ENCODE measurements at places on chromosomes 4 and X. TPM values are rescaled to one million over a fixed set of nuclear protein-coding genes. Genes with fewer than 3 reads are reported as not detected.

GRCh38 chr4:47837908-47838294 lies at the start of gene CORIN:
Gene CORIN (minus strand): TSS chr4:47838067. CDS start chr4:47837949, 118 bp downstream.
- H3K27ac ChIP-seq: peak within 1 kb of the TSS; percentile 45
- peak within 1 kb of the TSS; percentile 82 for H3K4me3 ChIP-seq
- peaks cover 13% of the 10 kb centered on the region for H3K4me1 ChIP-seq
- H3K27me3 ChIP-seq: peaks cover 4% of the 10 kb centered on the region

- no peaks in the 10 kb centered on the region for H3K27me3 ChIP-seq
- DNase-seq: no peak
- H3K4me1 ChIP-seq: no peaks in the 10 kb centered on the region
Observed at GRCh38 chr4:878796-879728, 53.1 kb downstream of the GAK start.

DNA sequence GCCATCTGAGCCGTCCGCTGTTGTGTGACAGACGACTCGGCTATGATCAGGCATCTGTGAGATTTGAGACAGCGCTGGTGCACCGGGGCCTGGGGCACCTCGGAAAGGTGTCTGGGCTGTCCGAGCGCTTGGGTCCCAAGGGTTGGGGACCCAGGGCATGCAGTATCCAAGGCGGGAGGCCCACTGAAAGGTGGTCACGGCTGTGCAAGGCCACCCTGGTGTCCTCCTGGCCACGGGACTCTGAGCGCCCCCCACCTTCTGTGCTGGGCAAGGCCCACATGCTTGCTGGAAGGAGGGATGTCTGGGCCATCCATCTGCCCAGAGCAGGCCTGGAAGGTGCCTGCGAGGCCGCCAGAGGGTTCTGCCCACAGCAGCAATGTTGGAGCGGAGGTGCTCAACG lies 19.9 kb downstream of the TACC3 start:
- no peak for DNase-seq
- no peaks in the 10 kb centered on the region for H3K27me3 ChIP-seq
- no peak overlapping the region for H3K27ac ChIP-seq
- H3K4me3 ChIP-seq: no peak overlapping the region

GRCh38 chr4:186660403-186660802 lies 63.3 kb downstream of the FAT1 start:
- peaks cover 39% of the 10 kb centered on the region for H3K36me3 ChIP-seq
- no peak overlapping the region for H3K27ac ChIP-seq
- H3K4me3 ChIP-seq: no peak overlapping the region

DNA sequence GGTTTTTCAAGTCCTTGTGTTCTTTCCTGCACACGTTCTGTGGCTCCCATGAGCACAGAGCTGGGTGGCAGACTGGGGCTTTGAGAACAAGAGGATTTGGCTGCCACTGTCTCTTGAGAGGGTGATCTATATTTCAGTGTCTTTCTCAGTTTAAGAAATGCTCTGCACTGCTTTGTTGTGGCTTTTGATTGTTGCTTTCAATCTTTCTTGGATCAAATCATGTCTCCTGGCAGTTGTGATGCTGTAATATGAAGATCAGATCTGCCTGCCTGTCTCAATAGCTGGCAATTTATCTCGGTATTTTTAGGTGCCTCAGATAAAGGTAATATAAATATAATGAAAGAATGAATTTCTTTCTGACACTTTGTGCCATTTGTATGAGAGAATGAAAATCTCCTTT lies 273.3 kb upstream of the LCORL start:
- no peaks in the 10 kb centered on the region for H3K27me3 ChIP-seq
- DNase-seq: no peak
- no peaks in the 10 kb centered on the region for H3K36me3 ChIP-seq
- H3K4me3 ChIP-seq: no peak overlapping the region

- peaks cover 4% of the 10 kb centered on the region for H3K36me3 ChIP-seq
- H3K27me3 ChIP-seq: peaks cover 47% of the 10 kb centered on the region
- H3K4me3 ChIP-seq: no peak overlapping the region
- no peak overlapping the region for H3K27ac ChIP-seq
Observed at GRCh38 chr4:1006856-1007255, 4.6 kb upstream of the FGFRL1 start.

DNA sequence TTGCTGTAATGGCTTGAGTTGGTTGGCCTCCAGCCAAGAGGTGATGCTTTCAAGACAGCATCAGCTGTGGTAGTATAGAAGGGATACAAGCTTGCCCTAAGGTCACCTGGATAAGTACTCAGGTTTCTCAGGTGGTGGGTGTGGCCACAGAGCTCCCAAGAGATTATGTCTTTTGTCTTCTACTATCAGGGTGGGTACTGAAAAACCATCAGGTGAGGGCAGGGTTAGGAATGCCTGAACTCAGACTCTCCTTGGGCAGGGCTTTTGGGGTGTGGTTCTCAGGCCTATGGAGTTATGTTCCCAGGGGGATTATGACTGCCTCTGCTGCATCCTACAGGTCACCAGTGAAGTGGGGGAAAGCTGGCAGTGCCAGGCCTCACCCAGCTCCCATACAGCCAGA lies 654.6 kb upstream of the GALNT7 start:
- H3K4me1 ChIP-seq: no peaks in the 10 kb centered on the region
- no peaks in the 10 kb centered on the region for H3K36me3 ChIP-seq
- no peak for DNase-seq
- no peak overlapping the region for H3K4me3 ChIP-seq
- H3K27me3 ChIP-seq: no peaks in the 10 kb centered on the region

GRCh38 chr4:83207497-83208101 lies 77.0 kb downstream of the COQ2 start:
- H3K4me3 ChIP-seq: no peak overlapping the region
- peak overlapping the region; percentile 16 for H3K27ac ChIP-seq
- no peak for DNase-seq
- peaks cover 8% of the 10 kb centered on the region for H3K4me1 ChIP-seq
- peaks cover 3% of the 10 kb centered on the region for H3K36me3 ChIP-seq
- no peaks in the 10 kb centered on the region for H3K27me3 ChIP-seq

DNA sequence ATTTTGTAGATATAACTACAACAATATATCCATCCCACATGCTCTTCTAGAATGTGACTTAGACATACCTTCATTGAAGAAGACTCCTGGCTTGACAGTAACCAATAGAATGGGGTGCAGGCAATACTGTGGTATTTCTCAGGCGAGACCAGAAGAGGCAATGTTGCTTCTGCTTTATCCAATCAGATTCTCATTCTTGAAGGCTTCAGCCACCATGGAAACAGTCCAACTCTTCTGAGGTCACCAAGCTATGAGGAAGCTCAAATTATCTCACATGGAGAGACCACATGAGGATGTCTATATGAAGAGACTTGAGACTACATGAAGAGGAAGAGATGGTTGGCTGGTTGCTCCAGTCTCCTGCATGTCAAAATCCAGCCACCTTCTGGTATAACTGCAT lies 469.9 kb downstream of the PCDH10 start:
- H3K36me3 ChIP-seq: no peaks in the 10 kb centered on the region
- peaks cover 3% of the 10 kb centered on the region for H3K4me1 ChIP-seq
- no peaks in the 10 kb centered on the region for H3K27me3 ChIP-seq
- no peak for DNase-seq
- H3K4me3 ChIP-seq: no peak overlapping the region
- H3K27ac ChIP-seq: no peak overlapping the region

GRCh38 chr4:142331132-142331531 lies 515.0 kb downstream of the INPP4B start:
- no peaks in the 10 kb centered on the region for H3K36me3 ChIP-seq
- H3K27me3 ChIP-seq: no peaks in the 10 kb centered on the region
- no peak overlapping the region for H3K27ac ChIP-seq
- peaks cover 2% of the 10 kb centered on the region for H3K4me1 ChIP-seq
- no peak overlapping the region for H3K4me3 ChIP-seq

DNA sequence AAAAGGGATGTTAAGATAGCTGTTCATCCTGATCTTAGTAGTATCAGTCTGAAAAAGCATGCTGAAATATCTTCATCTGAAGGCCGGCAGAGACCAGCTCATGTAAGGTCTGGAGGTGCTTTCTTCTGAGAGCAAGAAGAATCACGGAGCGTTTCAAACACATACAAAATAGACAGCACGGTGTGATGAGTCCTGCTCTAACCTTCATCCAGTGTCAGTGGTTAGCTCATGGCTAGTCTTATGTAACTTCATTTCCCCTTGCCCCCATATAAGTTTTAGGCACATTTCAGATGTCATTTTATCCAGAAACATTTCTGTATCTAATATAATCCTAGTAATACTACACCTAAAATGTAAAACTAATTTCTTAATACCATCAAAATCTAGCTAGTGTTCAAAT lies 27.8 kb downstream of the ADD1 start:
- H3K4me1 ChIP-seq: peaks cover 52% of the 10 kb centered on the region
- H3K4me3 ChIP-seq: no peak overlapping the region
- peaks cover 5% of the 10 kb centered on the region for H3K36me3 ChIP-seq
- no peak for DNase-seq
- no peaks in the 10 kb centered on the region for H3K27me3 ChIP-seq
- no peak overlapping the region for H3K27ac ChIP-seq

DNA sequence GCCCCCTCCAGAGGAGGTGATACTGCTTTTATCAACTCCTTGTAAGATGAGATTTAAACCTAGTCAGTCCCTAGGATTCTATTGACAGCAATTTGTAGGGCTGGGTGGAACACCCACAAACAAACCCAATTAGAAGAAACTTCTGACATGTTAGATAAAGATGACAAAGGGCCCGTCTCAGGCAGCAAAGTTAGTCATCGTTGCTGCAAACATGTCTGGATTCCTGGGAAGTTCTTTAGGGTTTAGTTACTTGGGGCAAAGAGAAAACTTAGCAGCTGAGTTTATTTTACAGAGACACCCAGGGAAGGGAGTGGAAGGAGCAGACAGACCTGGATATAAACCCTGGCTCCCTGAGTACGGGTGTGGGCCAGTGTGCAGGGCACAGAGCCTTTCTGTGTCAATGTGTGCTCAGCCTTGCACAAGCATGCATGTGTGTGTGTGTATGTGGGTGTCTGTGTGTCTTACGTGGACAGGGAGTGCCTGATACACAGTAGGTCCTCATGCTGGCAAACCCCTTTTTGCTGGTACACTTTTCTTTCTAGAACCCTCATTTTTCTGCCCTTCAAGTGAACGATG lies 130.0 kb upstream of the STX18 start:
- peaks cover 19% of the 10 kb centered on the region for H3K4me1 ChIP-seq
- no peak overlapping the region for H3K27ac ChIP-seq

GRCh38 chrX:46607916-46608315 lies 34.4 kb downstream of the CHST7 start:
- no peak overlapping the region for H3K4me3 ChIP-seq
- H3K4me1 ChIP-seq: no peaks in the 10 kb centered on the region
- no peak overlapping the region for H3K27ac ChIP-seq
- no peaks in the 10 kb centered on the region for H3K36me3 ChIP-seq
- DNase-seq: no peak

DNA sequence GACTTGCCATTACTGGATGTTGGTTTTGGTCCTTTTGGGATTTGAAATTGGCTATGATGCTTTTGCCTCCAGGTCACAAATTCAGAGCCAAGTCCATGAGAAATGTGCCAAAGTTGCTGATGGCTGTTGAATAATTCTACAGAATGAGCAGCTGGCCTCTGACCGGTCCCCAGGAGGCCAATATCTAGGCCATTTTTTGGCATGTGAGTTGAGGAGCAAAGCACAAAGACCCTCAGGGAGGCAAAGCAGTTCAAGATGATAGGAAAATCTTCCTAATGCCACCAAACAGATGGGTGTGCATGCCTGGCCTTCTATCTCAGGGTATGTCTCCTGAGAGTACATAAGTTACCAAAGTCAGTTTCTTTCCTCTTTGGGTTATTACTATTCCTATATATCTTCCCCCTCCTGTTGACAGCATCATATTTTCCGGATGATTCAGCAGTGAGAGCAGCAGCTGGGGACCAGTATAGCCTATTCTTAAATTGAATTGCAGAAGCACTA lies 44.4 kb downstream of the SEL1L3 start:
- no peak for DNase-seq
- no peak overlapping the region for H3K4me3 ChIP-seq
- no peak overlapping the region for H3K27ac ChIP-seq

DNA sequence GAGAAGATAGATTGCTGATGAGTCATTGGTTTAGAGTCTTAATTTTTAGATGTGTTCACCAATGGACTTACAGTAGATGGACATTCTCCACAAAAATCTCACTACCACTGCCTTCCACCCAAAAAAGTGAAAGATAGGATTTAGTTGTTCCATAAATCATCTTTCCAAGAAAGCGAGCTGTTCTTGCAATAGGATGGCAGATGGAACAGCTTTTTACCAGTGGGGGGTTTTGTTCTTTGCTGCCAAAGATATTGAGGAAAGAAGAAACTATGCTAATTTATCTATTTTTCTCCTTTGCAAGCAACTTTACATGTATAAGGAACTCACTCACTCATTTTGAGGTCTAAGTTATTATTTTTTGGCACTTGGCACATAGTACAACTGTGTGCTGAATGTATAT lies 109.5 kb downstream of the ADGRL3 start:
- DNase-seq: no peak
- no peak overlapping the region for H3K4me3 ChIP-seq
- no peaks in the 10 kb centered on the region for H3K27me3 ChIP-seq

GRCh38 chr4:103802766-103803165 lies 83.0 kb upstream of the TACR3 start:
- H3K27me3 ChIP-seq: no peaks in the 10 kb centered on the region
- H3K36me3 ChIP-seq: peaks cover 2% of the 10 kb centered on the region
- no peak for DNase-seq
- H3K4me3 ChIP-seq: no peak overlapping the region
- peaks cover 4% of the 10 kb centered on the region for H3K4me1 ChIP-seq

DNA sequence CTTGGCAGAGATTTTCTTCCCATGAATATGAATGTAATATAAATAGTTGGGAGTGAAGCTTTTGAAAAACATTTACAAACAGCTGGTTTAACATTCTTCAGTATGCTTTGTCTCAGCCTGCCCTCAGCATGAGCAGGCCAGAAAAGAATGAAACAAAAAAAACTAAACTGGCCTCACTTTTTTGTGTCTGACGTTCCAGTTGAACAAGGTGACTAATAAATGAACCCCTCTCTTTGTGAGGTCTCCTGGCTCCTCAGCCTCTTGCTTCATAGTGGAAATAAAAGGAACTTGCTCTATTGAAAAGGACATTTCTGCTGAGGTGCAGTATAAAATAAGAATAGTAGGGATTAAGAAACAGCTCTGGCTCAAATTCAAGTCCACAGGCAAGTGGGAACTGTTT lies 9.4 kb downstream of the CHST7 start:
- peaks cover 2% of the 10 kb centered on the region for H3K36me3 ChIP-seq
- H3K4me1 ChIP-seq: peaks cover 1% of the 10 kb centered on the region
- no peak overlapping the region for H3K4me3 ChIP-seq
- no peaks in the 10 kb centered on the region for H3K27me3 ChIP-seq

DNA sequence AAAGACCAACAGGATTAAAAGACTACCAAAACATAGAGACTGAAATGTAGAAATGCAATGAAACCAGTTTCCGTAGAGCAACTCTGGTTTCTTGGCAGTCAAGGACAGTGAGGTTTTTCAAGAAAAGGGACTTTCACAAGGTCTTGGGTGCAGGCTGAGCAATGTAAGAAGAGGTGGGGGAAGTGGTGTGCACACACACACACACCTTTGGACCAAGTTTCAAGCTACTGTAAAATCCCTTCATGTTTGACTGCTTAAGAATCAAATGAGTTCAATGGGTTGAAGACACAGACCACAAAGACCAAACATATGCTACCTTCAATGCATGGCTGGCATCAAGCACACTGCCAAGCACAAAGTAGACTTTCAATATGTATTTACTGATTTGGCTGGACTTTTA lies 17.8 kb upstream of the MCF2 start:
- H3K4me1 ChIP-seq: no peaks in the 10 kb centered on the region
- H3K27ac ChIP-seq: no peak overlapping the region

The CSAG1 gene
- not detected for total RNA-seq

The WNK3 gene
- total RNA-seq: 22.6 TPM

The POLN gene
- 5.9 TPM for total RNA-seq

The GLRA3 gene
- 0.07 TPM for total RNA-seq

The TMEM31 gene
- 0.55 TPM for total RNA-seq

The ELF2 gene
- 56.5 TPM for total RNA-seq

The ZNF732 gene
- total RNA-seq: 2.2 TPM

The PSAPL1 gene
- total RNA-seq: 0.38 TPM

The KCNIP4 gene
- 0.43 TPM for total RNA-seq

The ZNF280C gene
- 16.2 TPM for total RNA-seq

The NPY1R gene
- total RNA-seq: 13.7 TPM
